Neural progenitor cell (in vitro differentiated cells): ENCODE measurements at places on chromosomes 1 and 21. TPM values are rescaled to one million over a fixed set of nuclear protein-coding genes. Genes with fewer than 3 reads are reported as not detected.

DNA sequence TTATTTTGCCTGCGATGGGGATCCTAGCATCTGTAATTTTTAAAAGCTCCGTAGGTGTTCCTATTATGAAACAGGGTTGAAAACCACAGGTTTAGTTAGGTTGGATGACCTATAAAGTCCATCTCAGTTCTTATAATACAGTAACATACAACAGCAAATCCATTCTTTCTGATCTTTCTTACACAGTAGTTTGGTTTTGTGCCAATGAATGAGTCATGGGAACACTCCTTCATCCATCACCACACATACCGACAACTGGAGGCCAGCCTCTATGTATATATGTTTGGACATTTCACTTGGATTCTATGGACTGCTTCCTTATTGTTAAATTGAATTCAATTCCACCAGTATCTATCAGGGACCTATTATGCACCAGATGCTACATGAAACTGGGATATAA is 118.4 kb upstream of the L1TD1 start:
- DNase-seq, result no peak

DNA sequence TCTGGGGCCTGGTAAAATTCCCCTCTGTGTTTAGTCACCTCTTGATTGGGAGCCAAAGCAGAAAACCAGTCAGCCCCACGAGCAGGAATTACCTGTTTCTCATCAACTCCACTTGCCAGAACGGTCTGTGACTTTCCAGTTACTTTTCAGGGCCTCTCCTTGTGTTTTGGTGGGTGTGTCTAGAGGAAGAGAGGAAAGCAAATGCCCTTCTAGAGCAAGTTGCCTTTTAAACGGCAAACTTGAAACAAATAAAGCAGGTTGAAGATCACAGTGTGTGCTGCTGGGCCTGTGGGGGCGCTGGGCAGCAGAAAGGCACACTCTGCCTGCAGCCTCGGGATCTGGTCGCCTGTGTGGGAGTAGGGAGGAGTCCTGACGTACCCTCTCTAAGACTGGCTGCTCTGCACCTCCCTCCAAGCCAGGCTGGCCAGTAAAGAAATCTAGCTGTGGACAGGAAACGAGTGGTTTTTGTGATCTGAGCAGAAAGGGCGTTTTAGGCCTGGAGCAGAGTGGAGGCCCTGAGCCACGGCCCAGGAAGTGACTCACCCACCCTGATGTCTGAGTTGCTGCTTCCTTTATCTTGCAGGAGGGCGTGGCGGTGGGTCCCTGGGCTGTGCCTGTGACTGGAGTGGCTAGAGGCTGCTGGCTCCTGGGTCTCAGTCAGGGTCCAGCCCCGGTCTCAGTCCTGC is 11.1 kb upstream of the S100A11 start:
- peak; percentile 76 for DNase-seq

DNA sequence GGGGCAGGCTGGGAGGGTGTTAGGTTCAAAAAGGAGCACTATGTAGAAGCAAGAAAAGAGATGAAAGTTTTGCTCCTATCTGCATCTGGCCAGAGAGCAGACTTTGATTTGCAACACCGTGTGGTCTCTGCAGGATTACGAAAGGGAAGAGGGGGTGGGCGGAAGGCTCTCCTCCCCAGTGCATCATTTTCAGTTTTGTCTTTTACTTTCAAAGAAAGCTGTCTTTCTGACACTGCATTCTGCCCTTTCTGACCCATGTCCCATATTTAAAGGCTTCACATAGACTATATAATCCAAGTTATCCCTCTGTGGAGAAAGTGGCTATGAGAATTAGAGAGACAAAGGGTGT is 126.5 kb downstream of the RHOU start:
- DNase-seq, result no peak

Gene TDRKH
- total RNA-seq, result 26.3 and 30.4 TPM in 2 replicates

DNA sequence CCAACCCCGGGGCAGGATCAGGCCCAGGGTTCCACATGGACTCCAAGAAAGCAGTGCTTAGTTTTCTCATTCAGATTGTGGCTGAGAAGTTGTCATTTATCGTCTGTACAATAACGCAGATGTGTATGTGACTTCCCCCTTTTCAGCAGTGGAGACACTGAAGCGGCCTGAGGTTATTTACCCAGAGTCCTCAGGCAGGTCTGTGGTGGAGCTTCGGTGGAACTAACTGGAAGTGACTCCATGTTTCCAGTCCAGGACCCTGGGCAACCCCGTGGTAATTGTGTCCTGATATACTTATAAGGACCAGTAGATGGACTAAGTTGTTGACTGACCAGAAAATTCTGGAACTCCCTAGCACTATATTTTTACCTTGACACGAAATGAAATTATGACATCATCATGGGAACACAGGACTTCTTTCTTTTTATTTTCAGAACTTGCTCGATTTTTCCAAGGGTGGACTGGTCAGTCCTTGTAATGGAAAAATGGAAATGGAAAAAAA is 1.0 kb upstream of the IER5 start:
- DNase-seq, result no peak

Gene FMO5
- 0.28 and 0.82 TPM in 2 replicates for total RNA-seq

Gene MYBPH
- not detected in 2 replicates for total RNA-seq

DNA sequence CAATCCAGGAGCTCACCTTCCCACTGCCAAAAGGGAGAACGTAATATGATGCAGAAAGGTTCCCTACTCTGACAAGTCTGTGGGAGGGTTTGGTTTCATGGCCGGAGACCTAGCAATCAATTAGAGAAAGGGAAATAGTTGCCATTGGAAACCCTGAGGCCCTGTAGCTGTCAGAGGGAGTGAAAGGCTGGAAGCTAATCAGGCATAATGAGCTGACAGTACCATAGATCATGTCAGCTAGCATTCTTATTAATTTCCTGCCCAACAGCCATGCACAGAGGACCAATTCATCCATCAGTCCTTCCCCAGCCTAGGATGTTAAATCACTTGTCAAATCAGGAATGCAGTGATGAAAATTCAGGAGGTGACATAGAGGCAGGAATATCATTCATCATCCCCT is 527.3 kb downstream of the PLPP3 start:
- peak; percentile 39 for DNase-seq

Gene PODN
- 0.09 TPM in 1 of 2 replicates, not detected in the other for total RNA-seq

Gene AIRE
- not detected in 2 replicates for total RNA-seq

- DNase-seq, result no peak
Measured at GRCh38 chr1:19654386-19654785, 10.3 kb downstream of the NBL1 start.

Gene S100A7A
- total RNA-seq, result not detected in 2 replicates

Gene OVAAL
- total RNA-seq, result not detected in 2 replicates

GRCh38 chr21:33155005-33155404 is 74.7 kb upstream of the IFNAR2 start:
- no peak for DNase-seq

Gene RXFP4
- not detected in 2 replicates for total RNA-seq

Gene KPNA6
- 58.5 and 69.3 TPM in 2 replicates for total RNA-seq

- DNase-seq, result no peak
Measured at GRCh38 chr21:44773291-44773932, 28.2 kb downstream of the UBE2G2 start.

DNA sequence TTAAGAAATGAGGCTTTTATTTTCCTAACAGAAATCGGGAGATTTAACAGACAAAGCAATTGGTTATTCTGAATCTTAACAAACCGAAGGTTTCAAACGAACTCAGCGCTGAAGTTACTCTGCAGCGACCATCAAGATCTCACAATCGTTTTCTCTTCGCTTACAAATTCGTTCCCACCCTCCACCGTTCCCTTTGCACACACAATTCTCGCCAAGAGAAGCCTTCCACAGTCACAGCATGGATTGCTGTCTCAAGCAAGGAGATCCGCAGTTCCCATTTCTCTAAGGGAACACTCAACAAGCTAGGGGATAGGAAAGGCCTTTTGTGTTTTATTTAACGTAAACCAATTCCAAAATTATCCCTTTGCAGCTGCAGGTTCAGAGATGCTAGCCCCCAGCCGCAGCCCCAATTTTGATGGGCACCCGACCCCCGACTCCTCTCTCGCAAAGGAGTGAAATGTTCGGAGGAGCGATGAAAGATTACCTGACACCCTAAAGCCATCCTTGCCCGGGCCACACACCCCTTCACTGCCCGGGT is 755 bp downstream of the FBXO42 start:
- DNase-seq, result peak; percentile 34
